ENCODE measurements at places on chromosomes 12 and 14.

- no peak overlapping the region for H3K4me3 ChIP-seq
- H3K27me3 ChIP-seq: no peaks in the 10 kb centered on the region
- H3K27ac ChIP-seq: no peak overlapping the region
- DNase-seq: no peak
Observed at GRCh38 chr12:19688532-19688931, 249.2 kb downstream of the AEBP2 start.

DNA sequence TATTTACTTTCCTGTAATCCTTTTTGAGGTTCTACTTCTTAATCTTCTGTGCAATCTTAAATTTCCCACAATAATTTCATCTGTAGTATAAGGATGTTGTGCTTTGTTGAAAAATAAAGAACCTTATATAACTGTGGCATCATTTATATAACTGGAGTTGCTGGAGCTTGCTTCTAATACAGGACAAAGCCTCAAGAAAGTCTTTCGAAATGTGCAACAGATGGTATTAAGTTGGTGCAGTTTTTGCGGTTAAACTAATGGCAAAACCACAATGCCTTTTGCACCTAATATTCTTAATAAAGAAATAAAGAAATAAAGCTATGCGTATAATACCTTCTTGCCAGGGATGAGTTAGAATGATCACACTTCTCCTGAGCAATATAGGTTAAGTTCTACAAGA is 180.0 kb downstream of the KITLG start:
- H3K4me1 ChIP-seq: no peaks in the 10 kb centered on the region
- H3K27ac ChIP-seq: no peak overlapping the region
- no peaks in the 10 kb centered on the region for H3K36me3 ChIP-seq
- no peak overlapping the region for H3K4me3 ChIP-seq
- H3K27me3 ChIP-seq: no peaks in the 10 kb centered on the region
- no peak for DNase-seq

DNA sequence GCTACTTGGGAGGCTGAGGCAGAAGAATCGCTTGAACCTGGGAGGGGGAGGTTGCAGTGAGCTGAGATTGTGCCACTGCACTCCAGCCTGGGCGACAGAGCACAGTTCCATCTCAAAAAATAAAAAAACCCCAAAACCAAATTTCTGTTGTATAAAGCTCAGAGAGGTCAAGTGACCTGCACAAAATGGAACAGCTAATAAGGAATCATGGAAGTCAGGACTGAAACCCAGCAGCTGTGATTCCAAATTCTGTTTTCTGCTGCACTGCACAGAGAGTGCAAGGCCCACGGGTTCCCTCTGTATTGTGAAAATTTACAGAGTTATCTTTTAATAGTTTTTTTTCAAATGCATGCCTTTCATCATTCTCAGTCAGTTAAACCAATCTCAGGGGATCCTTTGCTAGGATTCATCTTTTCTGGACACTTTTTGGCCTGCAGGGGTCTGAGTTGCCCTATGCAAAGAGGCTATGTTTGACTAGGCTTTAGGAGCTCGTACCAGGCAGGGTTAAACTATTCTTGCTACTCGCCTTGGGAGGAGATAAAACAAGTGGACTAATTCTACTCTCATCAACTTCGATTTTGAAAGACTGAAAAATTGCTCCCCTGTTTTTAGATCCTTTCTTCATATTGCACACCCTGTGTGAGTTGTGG is 26.1 kb upstream of the AACS start:
- H3K36me3 ChIP-seq: no peaks in the 10 kb centered on the region
- H3K4me3 ChIP-seq: no peak overlapping the region
- DNase-seq: no peak
- no peaks in the 10 kb centered on the region for H3K27me3 ChIP-seq

GRCh38 chr14:53766106-53766505 is 190.5 kb downstream of the BMP4 start:
- no peaks in the 10 kb centered on the region for H3K36me3 ChIP-seq
- DNase-seq: no peak
- no peak overlapping the region for H3K27ac ChIP-seq
- no peaks in the 10 kb centered on the region for H3K27me3 ChIP-seq
